Psoas muscle (tissue), 8 donors: ENCODE measurements at places on chromosomes 6 and 20. TPM values are rescaled to one million over a fixed set of nuclear protein-coding genes. Genes with fewer than 3 reads are reported as not detected.

Gene GMPR
- 230 TPM for total RNA-seq

Gene SNAP91
- 0.81 TPM for total RNA-seq

Gene LRFN2
- total RNA-seq, result not detected

Gene NCOA5
- 17.3 TPM for total RNA-seq

Gene C20orf204
- 0.41 TPM for total RNA-seq

Gene KCNK17
- total RNA-seq, result not detected

Gene ZC3H12D
- 0.17 TPM for total RNA-seq

Gene PNRC1
- 236 TPM for total RNA-seq

Gene SIRPB2
- 1.1 TPM for total RNA-seq

Gene INSM1
- not detected for total RNA-seq

Gene LSM2
- 28.8 TPM for total RNA-seq

Gene SLPI
- total RNA-seq, result 204 TPM

Gene PRPH2
- total RNA-seq, result 1.8 TPM

Gene E2F1
- total RNA-seq, result 1.1 TPM

Gene ADGB
- total RNA-seq, result not detected

Gene OR2J3
- not detected for total RNA-seq

Gene MAN1A1
- 9.5 TPM for total RNA-seq

Gene PLA2G7
- total RNA-seq, result 0.66 TPM

Gene MYBL2
- total RNA-seq, result not detected

Gene RAET1L
- not detected for total RNA-seq

Gene ZNF391
- 0.32 TPM for total RNA-seq

Gene HLA-DRA
- 49.2 TPM for total RNA-seq

Gene GNAS-AS1
- total RNA-seq, result 1.0 TPM
